ENCODE measurements at places on chromosomes 2 and 18. TPM values are rescaled to one million over a fixed set of nuclear protein-coding genes. Genes with fewer than 3 reads are reported as not detected.

DNA sequence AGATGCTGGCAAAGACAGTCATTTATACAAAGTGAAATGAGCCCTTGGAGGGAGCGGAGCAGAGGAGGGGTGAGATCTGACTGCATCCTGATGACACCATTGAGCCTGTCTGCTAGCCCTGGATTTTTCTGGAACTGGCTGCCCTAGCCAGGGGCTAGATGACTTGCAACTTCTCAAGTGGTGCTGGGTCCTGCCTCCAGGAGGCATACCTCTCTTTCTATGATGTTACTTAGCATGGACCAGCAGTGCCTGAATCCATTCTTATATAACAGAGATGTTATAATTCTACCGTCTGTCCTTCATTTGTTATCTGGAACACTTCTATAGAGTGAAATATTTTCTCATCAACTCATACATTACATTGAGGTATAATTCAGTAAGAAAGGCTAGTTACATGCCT lies 8.5 kb upstream of the TWIST2 start:
- DNase-seq: no peak

DNA sequence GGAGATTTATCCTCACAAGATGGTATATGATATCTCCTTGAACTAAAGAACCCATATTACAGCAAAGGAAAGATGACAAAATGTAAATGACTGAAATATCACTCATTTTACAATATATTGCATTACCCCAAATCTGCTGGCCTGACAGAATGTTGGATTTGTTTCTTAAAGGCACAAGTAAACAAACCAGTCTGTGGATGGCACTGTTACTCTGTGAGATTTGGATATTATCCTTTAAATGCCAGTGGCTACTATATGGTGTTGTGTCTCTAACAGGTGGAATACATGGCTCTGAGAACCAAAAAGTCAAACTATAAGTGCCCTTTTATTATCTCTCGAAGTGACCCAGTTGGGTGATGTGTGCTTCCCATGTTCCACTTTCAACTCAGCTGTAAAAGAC lies 125.7 kb downstream of the PDE1A start:
- DNase-seq: no peak

DNA sequence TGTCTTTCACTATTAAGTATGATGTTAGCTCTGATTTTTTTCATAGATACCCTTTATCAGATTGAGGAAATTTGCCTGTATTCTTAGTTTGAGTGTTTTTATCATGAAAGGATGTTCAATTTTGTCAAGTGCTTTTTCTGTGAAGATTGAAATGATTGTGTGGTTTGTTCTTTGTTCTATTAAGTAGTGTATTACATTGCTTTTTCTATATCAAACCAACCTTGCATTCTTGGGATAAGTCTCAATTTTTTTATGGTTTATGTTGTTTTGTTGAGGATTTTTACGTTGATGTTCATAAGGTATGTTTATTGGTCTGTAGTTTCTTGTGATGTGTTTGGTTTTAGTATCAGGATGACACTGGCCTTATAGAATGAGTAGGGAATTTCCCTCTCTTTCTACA lies 19.1 kb downstream of the PDK1 start:
- DNase-seq: no peak

- DNase-seq: no peak
These were observed 15.1 kb downstream of the MFF start for GRCh38 chr2:227340106-227340505.

GRCh38 chr2:30245364-30245763 lies 14.0 kb downstream of the LBH start:
- DNase-seq: no peak

- no peak for DNase-seq
These were observed 136.4 kb downstream of the SH3RF3 start for GRCh38 chr2:109265369-109265768.

GRCh38 chr2:75098856-75099255 lies 100.5 kb downstream of the TACR1 start:
- peak; percentile 30 for DNase-seq

- DNase-seq: no peak
These were observed 48.4 kb downstream of the ZEB2 start for GRCh38 chr2:144471305-144472045.

- DNase-seq: no peak
These were observed 107.4 kb downstream of the CPO start for GRCh38 chr2:207046724-207047123.

The AGXT gene
- total RNA-seq: 0.39 TPM

The CRACDL gene
- 0.77 TPM for total RNA-seq

The CKAP2L gene
- 23.6 TPM for total RNA-seq

The DBI gene
- total RNA-seq: 257 TPM

The NMUR1 gene
- not detected for total RNA-seq
